Stimulated activated CD8-positive, alpha-beta memory T cell treated with anti-CD3 and anti-CD28 coated beads, Interleukin-4, amount 100 ng/mL, for 4 hours (primary cell): ENCODE measurements at places on chromosomes 13 and 19.

- DNase-seq = no peak
These were observed 4.0 kb downstream of the FXYD3 start for GRCh38 chr19:35119578-35120155.

DNA sequence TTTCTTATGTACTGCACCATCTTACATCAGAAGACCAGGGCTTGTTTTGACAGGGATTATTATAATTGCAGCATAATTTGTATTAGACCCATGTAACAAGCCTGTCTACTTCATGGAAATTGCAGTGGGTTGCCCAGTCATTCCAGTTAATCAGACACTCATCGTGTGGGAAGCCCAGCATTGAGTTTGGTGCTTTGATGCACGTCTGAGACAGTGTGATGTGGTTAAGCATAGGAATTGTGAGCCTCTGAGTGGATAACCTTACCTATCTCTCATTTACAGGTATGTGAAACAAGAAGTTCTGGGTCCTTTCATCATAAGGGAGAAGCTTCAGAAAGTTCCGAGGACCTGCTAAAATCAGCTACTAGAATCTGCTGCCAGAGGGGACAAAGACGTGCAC lies 12.8 kb downstream of the RGCC start:
- DNase-seq = no peak

- DNase-seq = no peak
These were observed 6.6 kb upstream of the EID2 start for GRCh38 chr19:39546599-39546998.

GRCh38 chr13:110916301-110917142 lies 1.7 kb upstream of the ANKRD10 start:
- no peak for DNase-seq

DNA sequence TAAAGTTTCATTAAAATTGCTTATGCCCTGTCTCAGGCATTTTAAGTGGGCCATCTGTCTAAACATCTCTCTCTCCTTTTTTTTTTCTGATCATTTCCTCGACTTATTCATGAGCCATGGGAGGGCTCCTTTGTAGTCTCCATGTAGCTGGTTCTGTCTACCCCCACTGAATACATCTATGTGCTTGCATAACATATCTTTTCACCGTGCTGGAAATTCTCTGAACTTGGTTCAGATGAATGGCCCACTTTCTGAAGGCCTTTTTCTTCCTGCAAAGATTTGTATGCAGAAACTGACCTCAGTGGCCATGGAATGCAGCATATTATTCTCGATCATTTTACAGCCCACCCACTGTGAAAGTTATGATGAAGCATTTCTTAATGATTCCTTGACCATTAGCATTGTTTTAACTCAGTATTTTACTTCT lies 225.3 kb downstream of the GGACT start:
- no peak for DNase-seq

GRCh38 chr13:73065036-73065435 lies 6.2 kb downstream of the KLF5 start:
- no peak for DNase-seq

GRCh38 chr19:45340232-45340898 lies at the start of gene KLC3:
Gene KLC3, plus strand, starts transcription at chr19:45340750. Its CDS starts 4,792 bp downstream, at chr19:45345542.
- DNase-seq = no peak

GRCh38 chr13:53141336-53141735 lies 112.7 kb downstream of the OLFM4 start:
- DNase-seq = no peak

DNA sequence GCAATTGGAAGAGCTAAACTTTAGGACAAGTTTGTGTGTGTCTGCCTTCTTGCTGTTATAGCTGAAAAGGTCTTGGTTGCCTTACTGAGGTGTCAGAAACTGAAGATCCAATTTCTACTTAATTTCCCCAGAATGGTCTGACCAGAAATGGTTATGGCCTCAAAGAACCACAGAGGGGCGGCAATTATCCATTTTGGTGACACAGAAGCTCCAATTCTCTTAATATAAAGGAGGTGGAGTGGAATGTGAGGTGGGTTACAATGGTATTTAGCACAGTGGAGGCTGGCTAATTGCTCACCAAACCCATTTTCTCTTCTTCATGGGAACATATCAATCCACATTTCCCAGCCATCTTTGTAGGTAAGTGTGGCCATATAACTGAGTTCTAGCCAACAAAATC lies 1157.2 kb downstream of the OLFM4 start:
- no peak for DNase-seq

DNA sequence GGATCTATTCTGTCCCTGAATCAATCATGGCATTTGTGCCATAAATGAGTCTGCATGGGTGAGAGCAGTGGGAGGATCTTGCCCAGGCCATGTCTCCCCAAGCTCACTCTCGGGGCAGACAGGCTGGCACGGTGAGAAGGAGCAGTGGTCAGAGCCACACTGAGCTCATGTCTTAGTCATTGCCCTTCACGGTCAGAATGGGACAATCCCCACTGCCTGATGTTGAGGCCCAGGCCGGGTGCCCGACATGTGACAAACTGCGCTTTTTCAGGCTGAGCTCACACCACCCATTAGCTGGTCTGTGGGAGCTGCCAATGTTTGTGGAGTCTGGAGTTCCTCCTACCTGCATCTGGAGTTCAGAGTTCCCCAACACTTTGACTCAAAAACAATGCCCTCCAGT lies 481.9 kb downstream of the COG6 start:
- DNase-seq = no peak

GRCh38 chr19:7908742-7909461 lies 5.2 kb downstream of the MAP2K7 start:
- no peak for DNase-seq

- no peak for DNase-seq
These were observed 4.7 kb downstream of the CCDC8 start for GRCh38 chr19:46408664-46409039.

DNA sequence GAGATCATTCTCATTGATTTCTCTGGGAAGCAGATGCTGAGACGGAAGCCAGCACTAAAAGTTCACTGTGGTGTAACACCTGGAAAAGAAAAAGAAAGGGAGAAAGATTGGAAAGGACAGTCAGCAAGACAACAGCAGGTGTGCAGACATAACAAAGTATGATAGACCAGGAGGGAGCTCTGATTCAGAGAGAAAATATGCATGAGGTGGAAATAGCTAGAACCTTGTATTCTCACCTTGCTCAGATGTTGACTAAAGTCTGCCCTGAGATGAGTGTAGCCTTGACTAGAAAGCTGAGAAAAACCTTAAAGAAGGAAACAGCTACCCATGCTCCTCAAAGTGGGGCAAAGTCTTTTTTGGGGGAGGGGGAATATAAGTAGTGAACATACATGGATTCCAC lies 1711.8 kb downstream of the EFNB2 start:
- no peak for DNase-seq

- peak; percentile 36 for DNase-seq
These were observed 2.7 kb downstream of the WDR88 start for GRCh38 chr19:33134571-33135041.

GRCh38 chr13:95403349-95404140 lies 102.3 kb upstream of the ABCC4 start:
- no peak for DNase-seq

DNA sequence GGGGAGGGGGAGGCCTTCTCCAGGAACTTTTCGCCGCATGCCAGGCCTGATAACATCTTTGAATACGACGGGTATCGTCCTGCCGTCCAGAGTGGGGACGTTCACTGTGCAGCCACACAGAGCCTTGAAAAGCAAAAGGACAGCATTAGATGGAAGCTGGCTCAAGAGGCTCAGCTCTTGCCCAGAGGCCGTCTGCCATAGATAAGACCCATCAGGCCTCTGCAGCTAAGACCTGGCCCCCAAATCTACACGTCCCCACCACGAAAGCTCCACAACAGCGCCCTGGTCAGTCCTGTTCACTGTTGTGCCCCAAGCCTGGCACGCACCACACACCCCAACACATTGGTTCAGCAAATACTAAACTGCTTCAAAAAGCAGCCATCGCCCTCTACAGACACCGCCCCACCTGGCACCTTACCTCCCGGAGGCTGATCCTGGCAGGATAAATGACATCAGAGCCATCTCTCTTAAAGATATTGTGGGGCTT lies 2.1 kb downstream of the DNAJB1 start:
- DNase-seq = no peak

DNA sequence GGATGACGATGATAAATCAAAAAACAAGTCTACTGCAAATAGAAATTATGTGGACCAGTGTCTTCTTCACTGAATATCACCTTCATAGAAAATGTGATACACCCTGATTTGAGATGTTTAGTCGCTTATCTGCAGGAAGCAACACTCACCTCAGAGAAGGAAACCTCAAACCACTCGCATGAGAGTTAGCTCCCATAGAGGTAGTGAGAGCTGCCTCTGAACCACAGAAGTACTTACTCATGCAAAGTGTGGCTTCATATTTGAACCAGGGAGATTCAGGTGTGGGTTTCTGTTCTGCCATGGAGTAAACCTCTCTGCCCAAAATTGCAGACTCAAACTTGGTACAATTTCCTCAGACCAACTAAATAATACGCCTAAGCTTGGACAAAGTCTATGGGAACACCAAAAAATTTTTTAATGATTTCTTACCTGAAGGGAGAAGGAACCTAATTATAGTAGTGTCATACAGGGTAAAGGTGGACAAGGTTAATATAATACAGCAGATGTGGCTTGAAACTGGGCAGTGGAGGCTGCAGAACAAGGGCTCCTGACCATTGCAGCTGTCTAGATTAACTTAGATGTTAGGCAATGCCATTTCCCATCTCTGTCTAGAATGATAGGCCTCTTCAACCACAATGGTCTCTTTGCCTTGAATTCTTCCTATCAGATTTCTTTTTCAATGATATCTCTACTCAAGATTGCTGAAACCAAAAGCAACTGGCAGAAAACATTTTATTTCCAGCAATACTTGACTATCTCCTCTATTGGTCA lies 29.6 kb upstream of the RCBTB2 start:
- peak; percentile 40 for DNase-seq
